ENCODE measurements at places on chromosomes 2 and 18. TPM values are rescaled to one million over a fixed set of nuclear protein-coding genes. Genes with fewer than 3 reads are reported as not detected.
A peak's percentile ranks its signal among the peaks of the same experiment; 100 is the strongest.

DNA sequence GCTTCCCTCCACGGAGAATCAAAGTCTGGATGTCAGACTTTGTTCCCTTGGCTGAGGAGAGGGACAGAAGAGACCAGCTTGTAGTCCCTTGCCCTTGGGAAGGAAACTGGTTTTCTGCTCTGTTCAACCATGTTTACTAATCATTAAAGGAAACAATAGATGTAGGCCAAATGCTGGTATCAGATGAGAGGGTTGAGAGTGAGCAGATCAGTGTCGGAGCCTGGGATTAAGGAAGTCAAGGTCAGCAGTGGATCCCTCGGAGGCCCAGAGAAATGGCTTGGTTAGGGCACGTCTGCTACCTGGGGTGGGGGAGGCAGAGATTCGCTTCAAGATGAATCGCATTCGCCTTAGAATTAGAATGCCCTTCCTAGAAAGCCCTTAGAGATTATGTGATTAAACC is 109.1 kb downstream of the MYCN start:
- no peak overlapping the region for H3K27ac ChIP-seq
- H3K4me3 ChIP-seq, result no peak overlapping the region
- DNase-seq, result no peak
- H3K27me3 ChIP-seq, result no peaks in the 10 kb centered on the region
- H3K4me1 ChIP-seq, result no peaks in the 10 kb centered on the region
- no peaks in the 10 kb centered on the region for H3K36me3 ChIP-seq

DNA sequence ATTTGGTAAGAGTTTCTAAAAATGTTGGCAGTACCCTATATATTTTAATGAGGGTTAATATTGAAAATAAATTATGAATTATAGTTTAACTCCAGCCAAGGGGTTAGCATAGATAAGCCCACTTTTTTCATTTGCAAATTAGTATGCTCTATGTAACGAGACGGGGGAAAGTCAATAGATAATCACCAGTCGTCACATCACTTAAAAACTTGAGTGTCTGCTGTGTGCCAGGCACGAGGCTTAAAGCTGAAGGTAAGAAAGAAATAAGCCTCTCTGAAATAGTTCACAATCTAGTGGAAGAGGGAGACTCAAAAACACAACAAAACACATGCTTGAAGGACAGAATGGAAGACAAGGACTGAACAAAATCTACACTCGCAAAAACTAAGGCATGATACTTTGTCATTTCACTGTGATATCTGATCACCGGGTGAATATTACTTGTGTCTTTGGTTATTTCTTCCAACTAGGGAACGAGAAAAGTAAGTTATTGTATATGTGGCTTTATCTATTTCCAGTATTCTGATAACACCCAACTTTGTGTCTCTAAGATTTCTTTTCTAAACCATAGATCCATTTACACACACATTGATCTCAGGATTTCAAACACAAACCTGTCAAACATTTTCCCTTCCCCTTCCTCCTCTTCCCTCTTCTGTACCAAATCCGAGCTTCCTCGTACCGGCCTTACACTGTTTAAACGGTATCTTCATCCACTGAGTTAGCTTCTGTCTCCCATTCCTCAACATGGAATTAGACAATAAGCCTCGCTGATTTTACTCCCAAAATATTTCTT is 199.1 kb downstream of the PIEZO2 start:
- no peak for DNase-seq
- no peak overlapping the region for H3K4me3 ChIP-seq
- no peaks in the 10 kb centered on the region for H3K4me1 ChIP-seq
- no peak overlapping the region for H3K27ac ChIP-seq
- H3K36me3 ChIP-seq, result no peaks in the 10 kb centered on the region
- H3K27me3 ChIP-seq, result no peaks in the 10 kb centered on the region

DNA sequence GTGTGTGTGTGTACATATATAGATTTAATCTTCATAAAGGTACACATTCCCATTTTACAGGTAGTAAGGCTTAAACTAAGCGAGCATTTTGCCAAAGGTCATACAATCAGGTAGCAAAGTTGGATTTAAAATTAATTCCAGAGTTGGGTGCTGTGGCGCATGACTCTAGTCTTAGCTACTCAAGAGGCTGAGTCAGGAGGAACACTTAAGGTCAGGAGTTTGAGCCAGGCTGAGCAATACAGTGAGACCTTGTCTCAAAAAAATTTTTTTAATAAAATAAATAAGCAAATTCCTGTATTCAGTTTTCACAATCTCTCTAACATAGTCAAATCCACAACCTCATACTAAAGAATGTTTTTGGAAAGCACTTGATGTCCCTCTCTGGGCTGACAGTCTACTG is 111.5 kb upstream of the LDLRAD4 start:
- H3K27me3 ChIP-seq, result no peaks in the 10 kb centered on the region
- H3K4me1 ChIP-seq, result no peaks in the 10 kb centered on the region
- no peak overlapping the region for H3K4me3 ChIP-seq
- H3K27ac ChIP-seq, result no peak overlapping the region
- H3K36me3 ChIP-seq, result peaks cover 26% of the 10 kb centered on the region

GRCh38 chr2:102187496-102188150 is 800 bp downstream of the IL1RL2 start:
- peak overlapping the region; percentile 47 for H3K4me3 ChIP-seq
- no peaks in the 10 kb centered on the region for H3K27me3 ChIP-seq
- DNase-seq, result peak; percentile 40
- H3K27ac ChIP-seq, result no peak overlapping the region
- H3K36me3 ChIP-seq, result no peaks in the 10 kb centered on the region
- peaks cover 18% of the 10 kb centered on the region for H3K4me1 ChIP-seq

DNA sequence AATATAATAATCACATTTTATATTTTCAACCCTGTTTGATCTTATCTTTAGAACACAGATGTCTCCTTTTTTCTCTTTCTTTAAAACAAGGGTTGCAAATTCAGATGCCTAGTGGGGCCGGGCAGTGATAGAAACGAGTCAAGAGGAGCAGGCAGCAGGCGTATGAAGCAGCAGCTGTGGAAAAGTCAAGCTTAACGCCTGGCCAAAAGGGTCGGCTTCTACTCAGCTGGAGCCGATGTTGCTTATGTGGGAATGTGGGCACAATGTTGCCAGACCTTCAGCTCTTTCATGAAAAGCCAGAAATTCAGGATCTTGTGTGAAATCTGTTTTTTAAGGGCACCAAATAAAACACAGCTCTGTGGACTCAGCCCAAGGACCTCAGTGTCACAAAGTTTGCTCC is 642.7 kb downstream of the ARHGAP15 start:
- H3K4me3 ChIP-seq, result no peak overlapping the region
- DNase-seq, result no peak
- no peaks in the 10 kb centered on the region for H3K4me1 ChIP-seq
- H3K36me3 ChIP-seq, result no peaks in the 10 kb centered on the region
- no peak overlapping the region for H3K27ac ChIP-seq

GRCh38 chr2:224333726-224334482 is 68.0 kb downstream of the FAM124B start:
- H3K36me3 ChIP-seq, result no peaks in the 10 kb centered on the region
- H3K27ac ChIP-seq, result no peak overlapping the region
- no peaks in the 10 kb centered on the region for H3K27me3 ChIP-seq
- no peaks in the 10 kb centered on the region for H3K4me1 ChIP-seq

- H3K4me3 ChIP-seq, result no peak overlapping the region
- H3K4me1 ChIP-seq, result no peaks in the 10 kb centered on the region
- peak; percentile 22 for DNase-seq
- H3K27ac ChIP-seq, result no peak overlapping the region
These were observed 251.9 kb downstream of the TTC32 start for GRCh38 chr2:19649785-19650380.

DNA sequence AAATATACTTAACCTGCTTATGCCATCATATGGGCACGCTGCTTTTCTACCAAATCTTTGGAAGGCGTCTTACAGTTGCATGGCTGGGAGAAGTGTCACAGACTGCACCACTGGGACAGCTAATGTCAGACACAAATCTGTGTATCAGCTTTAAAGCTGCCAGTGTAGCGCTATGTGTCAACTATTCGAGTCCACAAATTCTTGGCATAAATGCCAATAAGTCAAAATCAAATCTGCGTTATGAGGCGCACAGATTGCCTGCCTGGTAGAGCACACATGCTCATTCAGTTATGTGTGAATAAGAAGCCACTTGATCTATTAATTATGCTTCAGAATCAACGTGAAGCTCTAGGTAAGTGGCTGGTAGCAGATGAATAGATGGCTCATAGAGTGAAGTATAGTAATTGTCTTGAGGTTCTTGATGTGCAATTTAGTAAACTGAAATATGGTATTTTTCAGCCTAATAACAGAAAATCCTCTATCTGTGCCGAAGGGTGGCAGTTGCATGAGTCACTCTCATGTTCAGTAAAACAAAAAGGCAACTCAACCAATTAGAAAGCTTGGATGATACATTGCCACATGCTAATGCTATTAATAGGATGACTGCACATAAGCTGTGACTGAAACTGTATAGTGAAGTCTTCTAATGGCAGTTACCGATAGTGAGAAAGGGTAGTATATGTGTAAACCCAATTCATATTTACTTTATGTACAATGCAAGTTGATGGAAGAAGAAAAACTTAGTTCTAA is 52.0 kb downstream of the DCC start:
- H3K36me3 ChIP-seq, result no peaks in the 10 kb centered on the region
- no peaks in the 10 kb centered on the region for H3K27me3 ChIP-seq
- DNase-seq, result no peak
- H3K4me1 ChIP-seq, result no peaks in the 10 kb centered on the region
- no peak overlapping the region for H3K27ac ChIP-seq

DNA sequence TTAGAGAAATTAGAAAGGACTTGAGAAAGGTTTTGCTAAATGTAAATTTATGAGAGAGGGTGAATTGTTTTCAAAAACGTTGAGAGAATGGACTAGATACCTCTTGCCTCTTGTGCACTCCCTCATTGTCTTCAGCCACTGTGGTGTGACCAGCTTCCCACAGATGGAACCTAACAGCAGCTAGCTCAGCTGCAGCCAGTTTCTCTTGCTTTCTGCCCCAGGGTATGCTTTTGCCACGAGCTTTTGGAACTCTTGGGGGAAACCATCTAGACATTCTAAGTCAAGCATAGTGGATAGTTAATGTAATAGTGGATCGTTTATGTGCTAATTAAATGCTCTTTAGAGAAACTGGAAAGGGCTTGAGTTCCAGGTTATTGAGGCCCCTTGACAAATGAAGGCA is 288.2 kb downstream of the CTNNA2 start:
- H3K27ac ChIP-seq, result no peak overlapping the region
- no peaks in the 10 kb centered on the region for H3K4me1 ChIP-seq
- no peak for DNase-seq
- no peak overlapping the region for H3K4me3 ChIP-seq

DNA sequence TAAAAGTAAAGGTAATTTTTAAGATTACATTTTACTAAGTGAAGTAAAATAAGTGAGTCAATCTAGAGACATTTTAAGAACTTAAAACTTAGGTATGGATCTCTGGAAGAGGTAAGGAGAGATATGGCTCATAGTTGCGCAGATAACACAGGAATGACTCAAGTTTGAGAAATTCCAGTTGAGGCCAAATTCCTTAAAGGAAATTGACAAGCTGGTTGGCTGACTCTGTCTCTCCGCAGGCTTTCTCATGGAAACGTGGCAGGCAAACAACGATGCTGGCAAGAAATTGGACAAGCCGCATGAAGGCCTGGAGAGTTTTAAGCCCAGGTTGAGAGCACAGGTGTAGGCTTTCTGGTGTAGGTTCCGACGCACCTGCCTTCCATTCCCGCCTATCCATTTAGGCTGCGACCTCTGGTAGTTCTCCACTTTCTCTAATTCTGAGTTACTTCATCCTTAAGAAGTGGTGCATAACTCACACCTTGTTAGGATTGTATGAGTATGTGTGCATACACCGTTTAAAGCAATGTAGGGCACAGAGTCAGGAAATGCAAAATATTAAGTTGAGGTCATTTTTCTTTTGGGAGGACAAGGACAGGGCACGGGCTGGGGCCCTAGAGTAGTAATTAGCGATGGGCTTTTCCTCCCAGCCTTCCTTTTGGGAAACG is 589 bp upstream of the DAW1 start:
- H3K36me3 ChIP-seq, result no peaks in the 10 kb centered on the region
- peaks cover 33% of the 10 kb centered on the region for H3K4me1 ChIP-seq
- peak overlapping the region; percentile 52 for H3K4me3 ChIP-seq
- DNase-seq, result peak; percentile 79
- no peaks in the 10 kb centered on the region for H3K27me3 ChIP-seq

GRCh38 chr2:28868611-28869010 is 1.5 kb downstream of the TRMT61B start:
- no peak for DNase-seq
- H3K4me3 ChIP-seq, result no peak overlapping the region
- no peak overlapping the region for H3K27ac ChIP-seq
- H3K36me3 ChIP-seq, result no peaks in the 10 kb centered on the region
- peaks cover 12% of the 10 kb centered on the region for H3K4me1 ChIP-seq
- no peaks in the 10 kb centered on the region for H3K27me3 ChIP-seq

- no peak for DNase-seq
- no peak overlapping the region for H3K4me3 ChIP-seq
- H3K27me3 ChIP-seq, result no peaks in the 10 kb centered on the region
- H3K36me3 ChIP-seq, result no peaks in the 10 kb centered on the region
These were observed 47.5 kb downstream of the TWIST2 start for GRCh38 chr2:238895361-238895882.

RFTN2 gene
- 9.9 TPM for total RNA-seq

KLHL30 gene
- total RNA-seq, result not detected

AMER3 gene
- total RNA-seq, result not detected
